ENCODE measurements at places on chromosomes 7 and 10. TPM values are rescaled to one million over a fixed set of nuclear protein-coding genes. Genes with fewer than 3 reads are reported as not detected.

The FKBP9 gene
- 0.52 TPM for total RNA-seq

The AP4M1 gene
- total RNA-seq = 18.3 TPM

The TLX1 gene
- total RNA-seq = not detected

The SLC26A5 gene
- not detected for total RNA-seq

DNA sequence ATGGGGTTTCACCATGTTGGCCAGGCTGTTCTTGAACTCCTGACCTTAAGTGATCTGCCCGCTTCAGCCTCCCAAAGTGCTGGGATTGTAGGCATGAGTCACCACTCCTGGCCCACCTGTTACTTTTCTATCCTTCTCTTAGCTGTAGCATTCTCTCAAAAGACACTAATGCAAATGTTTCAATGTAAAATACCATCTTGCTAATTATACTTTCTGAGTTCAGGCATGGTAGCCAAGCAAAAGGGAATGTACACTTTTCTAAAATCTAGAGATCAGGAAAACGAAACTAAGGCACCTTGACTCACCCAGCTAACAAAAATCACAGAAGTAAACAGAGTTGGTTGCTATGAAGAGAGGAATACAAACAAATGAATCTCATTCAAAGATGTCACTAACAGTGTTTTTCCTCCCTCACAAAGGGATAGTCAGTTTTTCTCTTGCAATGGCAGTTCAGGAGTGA is 401.0 kb upstream of the NRP1 start:
- no peak for DNase-seq

DNA sequence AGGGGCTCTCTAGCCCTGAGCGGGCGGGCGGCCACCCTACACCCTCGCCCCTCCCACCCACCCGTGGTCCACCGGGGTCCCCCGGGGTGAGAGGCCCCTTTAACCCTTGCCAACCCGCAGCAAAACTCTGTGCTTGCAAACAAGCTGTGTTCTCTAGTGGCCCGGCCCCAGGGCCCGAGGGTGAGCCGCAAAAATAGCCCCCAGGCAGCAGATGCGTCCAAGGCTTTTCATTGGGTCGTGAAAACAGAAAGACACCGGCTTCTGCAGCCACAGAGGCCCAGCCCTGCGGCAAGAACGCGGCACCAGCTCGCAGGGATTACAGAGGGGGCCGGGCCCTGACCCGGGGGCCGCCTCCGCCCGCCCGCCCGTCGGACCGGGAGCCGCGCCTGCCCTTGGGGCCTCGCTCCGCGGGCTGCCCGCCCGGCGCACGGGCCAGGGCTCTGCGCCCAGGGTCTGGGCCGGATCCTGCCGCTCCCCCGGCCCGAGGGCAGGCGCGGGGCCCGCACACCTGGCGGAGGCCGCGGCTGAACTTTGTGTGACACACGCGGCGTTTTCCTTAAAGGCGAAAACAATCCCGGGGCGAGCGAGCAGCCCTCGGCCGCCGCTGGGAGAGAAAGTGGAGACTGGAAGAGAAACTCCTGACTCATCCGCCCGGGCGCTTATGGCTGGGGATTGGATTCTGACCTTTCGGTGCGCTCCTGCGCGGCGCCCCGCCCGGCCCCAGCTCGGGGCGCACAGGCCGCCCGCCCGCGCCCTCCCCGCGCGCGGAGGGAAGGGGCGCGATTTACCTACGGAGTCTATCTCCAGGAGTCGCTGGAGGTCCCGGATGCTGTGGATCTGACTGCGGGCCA is 2.8 kb downstream of the PDGFA start:
- peak; percentile 25 for DNase-seq

GRCh38 chr10:73956476-73957359 is 41.2 kb upstream of the VCL start:
- peak; percentile 82 for DNase-seq

DNA sequence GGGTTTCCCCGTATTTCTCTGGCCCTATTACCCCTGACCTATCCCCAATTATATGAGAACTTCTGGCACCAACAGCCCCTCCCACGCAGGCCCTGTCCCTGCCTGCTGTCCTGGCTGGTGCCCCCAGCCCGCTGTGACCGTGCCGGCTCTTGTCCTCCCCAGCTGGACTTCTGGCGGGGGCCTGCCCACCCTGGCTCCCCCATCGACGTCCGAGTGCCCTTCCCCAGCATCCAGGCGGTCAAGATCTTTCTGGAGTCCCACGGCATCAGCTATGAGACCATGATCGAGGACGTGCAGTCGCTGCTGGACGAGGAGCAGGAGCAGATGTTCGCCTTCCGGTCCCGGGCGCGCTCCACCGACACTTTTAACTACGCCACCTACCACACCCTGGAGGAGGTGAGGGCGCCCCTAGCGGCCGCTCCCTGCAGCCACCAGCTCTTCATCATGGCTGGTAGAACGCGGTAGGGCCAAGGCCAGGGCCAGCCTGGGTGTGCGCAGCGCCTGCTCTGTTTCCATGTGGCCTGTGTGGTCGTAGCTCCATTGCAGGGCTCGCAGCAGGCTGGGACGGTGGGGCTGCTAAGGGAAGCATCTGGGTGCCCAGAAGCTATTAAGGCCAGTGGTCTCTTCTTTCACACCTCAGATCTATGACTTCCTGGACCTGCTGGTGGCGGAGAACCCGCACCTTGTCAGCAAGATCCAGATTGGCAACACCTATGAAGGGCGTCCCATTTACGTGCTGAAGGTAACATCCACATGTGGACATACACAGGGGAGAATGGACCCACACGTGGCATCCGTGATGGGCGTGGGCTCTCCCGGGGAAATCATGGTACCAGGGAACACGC is 1.4 kb downstream of the CPA1 start:
- DNase-seq = no peak

DNA sequence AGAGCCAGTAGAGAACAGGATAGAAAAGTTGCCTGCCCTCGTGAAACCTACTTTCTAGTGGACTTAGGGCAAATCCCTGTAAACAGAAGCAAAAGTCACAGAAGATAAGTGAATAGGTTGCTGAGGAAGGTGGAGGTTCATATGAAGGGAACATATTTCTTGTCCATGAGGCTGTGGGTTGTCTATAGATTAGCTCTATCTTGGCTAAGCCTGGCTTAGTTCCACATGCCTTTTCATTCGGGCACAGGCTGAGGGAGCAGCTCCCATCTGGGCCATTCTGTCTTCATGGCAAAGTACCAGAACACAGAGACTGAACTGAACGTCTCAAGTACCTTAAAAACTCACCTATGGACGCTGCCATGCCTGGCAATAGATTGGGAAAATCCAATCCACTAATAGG is 45.3 kb downstream of the BZW2 start:
- DNase-seq = no peak

DNA sequence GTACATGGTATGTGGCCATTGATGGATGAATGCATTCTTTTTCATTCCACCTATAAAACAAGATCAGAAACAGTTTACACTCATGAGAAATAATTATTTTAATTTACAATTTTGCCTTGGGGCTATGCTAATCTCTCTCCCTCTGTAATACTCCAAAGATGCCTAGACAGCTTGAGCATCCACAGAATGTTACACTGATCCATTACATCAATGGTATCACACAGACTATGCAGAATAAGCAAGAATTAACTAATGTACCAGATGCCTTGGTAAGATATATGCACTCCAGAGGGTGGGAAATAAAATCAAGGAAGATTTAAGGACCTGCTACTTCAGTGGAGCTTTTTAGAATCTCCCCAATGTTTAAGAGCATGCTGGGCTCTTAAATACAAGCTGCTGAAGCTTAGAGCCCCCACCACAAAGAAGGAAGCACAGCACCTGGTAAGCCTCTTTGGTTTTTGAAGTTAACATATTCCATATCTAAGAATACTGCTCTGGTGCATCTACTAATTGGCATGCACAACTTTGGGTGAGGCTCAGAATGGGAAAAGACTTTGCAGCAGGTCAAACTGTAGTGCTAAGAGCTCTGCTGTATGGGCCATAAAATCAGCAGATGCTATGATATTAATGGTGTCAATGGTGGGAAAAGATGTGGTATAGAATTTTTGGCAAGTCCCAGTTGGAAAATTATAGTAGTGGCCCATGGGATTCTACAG is 219.6 kb downstream of the SLC25A13 start:
- no peak for DNase-seq

DNA sequence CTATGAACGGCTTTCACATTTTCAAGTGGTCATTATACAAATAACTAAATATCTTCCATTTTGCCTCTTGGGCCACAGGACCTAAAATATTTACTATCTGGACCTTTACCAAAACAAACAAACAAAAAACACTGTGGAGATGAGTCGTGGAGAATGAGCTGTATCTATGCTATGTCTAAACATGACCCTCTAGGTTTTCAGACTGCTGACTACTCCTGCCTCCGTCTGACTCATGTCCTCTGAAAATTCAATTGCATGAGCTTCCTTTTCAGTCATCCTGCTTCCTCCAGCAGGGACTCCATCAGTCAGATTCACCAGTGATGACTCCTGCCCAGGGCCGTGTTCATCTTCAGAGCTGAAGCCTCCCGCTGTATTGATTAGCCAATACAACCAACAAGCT is 96.8 kb downstream of the COL28A1 start:
- DNase-seq = no peak

GRCh38 chr10:101056365-101057151 is 5.2 kb upstream of the KAZALD1 start:
- DNase-seq = no peak

- DNase-seq = no peak
Observed at GRCh38 chr7:79420464-79420863, 33.0 kb downstream of the MAGI2 start.

DNA sequence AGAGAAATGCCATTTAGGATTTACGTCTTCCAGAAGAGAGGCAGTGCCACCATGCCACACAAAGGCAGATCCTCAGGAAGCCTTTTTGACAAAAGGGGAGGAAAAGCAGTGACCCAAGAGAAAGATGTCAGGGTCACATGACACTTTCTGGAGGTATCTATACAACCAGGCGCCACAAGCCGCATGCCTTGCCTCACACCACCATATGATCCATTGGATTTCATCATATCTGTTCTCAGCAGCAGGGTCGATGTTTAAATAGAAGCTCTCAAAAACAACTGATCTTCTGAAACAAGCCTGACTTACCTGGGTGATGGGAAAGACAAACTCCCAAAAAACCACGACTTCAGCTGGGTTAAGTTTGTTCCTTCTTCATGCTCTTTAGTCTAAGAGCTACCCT is 52.5 kb upstream of the UNC5B start:
- DNase-seq = no peak

- DNase-seq = no peak
Observed at GRCh38 chr10:77433546-77433945, 204.1 kb downstream of the KCNMA1 start.

DNA sequence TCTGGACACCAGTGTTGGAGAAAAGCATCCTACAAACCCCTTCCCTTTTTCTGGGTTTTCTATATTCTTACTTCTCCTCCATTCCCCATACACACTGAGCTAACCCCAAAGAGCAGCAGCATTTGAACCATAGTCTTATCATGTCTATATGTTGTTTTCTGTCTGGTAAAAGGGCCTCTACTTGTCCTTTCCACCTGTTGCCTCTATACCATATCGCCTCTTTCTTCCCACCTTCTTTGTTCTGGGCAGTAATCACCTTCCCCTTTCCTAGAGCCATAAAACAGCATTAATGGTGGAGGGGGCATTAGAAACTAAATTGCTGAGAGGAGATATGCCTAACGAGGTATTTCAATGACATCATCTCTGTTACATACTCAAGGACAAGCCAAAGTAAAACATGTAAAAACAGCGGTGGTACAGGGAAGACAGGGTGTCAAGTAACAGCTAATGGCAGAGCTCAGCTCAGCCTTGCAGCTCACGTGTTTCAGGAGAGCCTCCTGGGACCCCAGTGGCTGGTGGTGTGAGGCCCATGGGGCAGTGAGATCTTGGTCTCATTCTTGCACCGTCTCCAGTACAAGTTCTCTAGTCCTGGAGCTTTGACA is 20.6 kb downstream of the NPY start:
- no peak for DNase-seq

DNA sequence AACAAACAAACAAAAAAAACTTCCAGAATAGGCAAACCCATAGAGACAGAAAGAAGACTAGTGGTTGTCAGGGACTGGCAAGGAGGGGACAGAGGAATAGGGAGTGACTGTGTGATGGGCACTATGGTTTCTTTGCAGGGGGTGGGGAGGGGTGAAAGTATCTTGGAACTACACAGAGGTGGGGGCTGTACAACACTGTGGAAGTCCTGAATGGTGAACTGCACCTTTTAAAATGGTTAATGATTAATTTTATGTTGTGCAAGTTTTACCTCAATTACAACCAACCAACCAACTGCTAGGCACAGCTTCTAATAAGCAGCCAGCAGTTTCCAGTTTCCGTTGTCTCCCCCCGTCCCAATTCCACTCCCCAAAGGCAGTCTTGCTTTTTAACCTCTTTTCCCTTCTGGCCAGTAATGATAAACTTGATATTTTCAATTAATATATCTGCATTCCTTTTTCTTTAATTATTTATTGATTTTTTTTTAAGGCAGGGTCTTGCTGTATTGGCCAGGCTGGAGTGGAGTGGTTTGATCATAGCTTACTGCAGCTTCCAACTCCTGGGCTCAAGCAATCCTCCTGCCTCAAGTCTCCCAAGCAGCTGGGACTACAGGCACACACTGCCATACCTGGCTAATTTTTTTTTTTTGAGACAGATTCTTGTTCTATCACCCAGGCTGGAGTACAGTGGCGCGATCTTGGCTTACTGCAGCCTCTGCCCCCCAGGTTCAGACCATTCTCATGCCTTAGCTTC is 46.8 kb downstream of the HIP1 start:
- DNase-seq = no peak

DNA sequence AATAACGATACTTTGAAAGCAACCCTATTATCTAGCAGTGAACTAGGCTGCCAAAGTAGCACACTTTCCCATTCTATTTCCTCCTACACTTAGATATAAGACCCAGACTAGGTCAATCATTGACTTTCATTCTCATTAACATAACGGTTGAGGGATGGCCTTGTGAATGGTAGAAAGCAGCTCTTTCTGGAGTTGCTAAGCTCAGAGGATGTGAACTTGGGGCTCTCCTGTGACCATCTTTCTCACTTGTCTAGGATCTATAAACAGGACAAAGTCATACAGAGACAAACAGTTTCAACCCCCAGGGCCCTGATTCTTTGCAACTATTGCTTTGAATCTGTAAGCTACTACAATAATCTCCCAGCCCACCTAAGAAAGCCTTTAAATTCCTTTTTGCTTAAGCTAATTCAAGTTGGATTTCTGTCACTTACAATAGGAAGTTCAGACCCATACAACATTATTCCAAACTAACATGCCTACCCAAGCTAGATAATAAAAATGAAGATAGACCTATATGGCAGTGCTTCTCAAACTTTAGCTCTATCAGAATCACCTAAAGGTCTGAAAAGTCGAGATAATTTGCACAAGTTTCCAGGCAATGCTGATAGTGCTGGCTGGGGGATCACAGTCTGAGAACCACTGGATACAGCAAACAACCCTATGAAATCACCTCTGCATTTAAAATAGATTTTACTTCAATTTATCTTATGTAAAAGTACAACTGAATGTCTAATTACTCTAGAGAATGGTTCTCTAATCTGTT is 16.7 kb downstream of the P4HA1 start:
- DNase-seq = no peak
